HEK293T (cell line): ENCODE measurements at places on chromosomes 2 and 18.

DNA sequence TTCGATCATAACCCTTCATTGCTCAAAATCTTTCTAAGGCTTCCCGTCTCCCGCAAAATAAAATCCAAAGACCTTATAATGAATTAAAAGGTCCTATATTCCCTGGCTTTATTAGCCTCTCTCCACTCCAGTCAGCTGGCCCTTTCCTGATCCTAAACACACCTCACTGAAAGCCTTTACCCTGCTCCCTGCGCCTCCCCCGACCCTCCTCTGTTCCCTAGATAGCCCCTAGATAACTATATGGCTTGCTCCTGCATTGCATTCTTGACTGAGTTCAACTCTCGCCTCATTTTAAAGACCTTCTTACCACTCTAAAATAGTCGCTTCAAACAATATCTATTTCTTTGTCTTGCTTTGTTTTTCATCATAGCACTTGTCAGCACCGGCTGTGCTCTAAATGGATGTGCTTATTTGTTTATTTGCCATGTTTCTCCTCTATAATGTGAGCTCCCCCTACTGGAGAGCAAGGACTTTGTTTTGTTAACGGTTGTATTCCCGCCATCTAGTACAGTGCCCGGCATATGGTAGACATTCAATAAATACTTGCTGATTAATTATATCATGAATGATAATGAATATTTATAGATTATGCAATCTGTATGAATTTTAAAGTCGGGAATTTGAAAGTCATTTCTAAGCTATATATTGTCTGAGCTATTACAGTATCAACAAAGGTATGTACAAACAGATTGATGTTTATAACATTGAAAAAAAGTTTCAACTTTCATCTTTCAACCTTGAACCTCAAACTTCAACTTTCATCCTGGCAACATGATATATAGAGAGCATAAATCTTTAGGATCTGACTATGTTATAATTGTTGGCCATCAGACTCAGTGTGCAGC is 32.4 kb upstream of the VIT start:
- DNase-seq = peak; percentile 58

GRCh38 chr2:71824436-71824835 is 323.2 kb downstream of the CYP26B1 start:
- no peak for DNase-seq

- DNase-seq = no peak
These were observed 228.4 kb downstream of the MGAT5 start for GRCh38 chr2:134482131-134482723.

GRCh38 chr2:134453476-134453875 is 199.6 kb downstream of the MGAT5 start:
- DNase-seq = no peak

- no peak for DNase-seq
These were observed 42.1 kb downstream of the DDX18 start for GRCh38 chr2:117856415-117857210.

GRCh38 chr18:48989304-48990303 is 38.8 kb upstream of the SMAD7 start:
- no peak for DNase-seq

DNA sequence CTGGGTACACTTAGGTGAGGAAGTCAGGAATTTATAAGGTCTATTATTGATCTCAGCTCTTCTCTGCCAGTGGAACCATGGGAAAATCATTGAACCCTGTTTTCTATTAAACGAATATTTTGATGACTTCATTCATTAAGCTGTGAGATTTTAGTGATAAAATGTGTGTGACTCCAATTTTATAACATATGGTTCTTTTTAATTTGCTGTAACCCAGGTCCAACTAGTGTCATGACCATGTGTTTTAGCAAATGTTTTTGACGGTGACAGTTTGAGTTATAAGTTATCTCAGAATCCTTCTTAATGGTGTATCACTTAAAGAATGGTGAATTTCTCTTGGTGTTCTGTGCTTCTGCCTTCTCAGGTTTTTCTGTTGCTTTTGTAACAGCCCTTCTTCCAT is 213.1 kb downstream of the MCFD2 start:
- no peak for DNase-seq

GRCh38 chr2:237600205-237600846 is 9.8 kb upstream of the RAB17 start:
- no peak for DNase-seq

- no peak for DNase-seq
These were observed 27.2 kb downstream of the CD28 start for GRCh38 chr2:203733684-203734083.

- DNase-seq = no peak
These were observed 35.8 kb upstream of the SPATS2L start for GRCh38 chr2:200270732-200271131.

DNA sequence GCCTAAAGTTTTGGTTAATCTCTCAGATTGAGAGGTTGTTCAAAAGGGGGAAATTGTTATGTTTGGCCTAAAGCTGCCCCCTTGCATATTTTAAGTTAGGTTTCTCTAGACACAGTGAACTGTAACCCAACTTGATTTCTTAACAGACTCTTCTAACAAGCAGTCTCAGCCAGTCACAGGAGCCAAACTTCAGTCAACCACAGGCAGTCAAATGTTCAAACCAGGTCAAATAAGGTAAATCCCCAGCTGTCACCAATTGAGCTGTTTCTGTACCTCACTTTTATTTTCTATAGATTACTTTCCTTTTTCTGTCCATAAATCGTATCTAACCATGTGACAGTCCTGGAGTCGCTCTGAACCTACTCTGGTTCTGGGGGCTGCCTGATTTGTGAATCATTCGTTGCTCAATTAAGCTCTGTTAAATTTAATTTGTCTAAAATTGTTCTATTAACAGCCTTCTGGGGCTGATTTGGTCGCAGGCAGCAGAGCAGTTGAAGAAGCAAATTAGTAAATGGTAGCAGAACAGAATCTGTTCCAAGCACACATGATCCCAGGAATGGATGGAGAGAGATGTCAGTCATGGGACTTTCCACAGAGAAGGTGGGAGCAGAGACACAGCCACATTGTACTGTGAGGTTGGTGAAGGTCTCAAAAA is 16.4 kb upstream of the NFU1 start:
- no peak for DNase-seq

GRCh38 chr2:210224941-210225672 is at the start of gene ACADL:
TSS of gene ACADL (minus strand) at chr2:210225447. CDS start at chr2:210225263, 184 bp downstream.
- DNase-seq = peak; percentile 67

DNA sequence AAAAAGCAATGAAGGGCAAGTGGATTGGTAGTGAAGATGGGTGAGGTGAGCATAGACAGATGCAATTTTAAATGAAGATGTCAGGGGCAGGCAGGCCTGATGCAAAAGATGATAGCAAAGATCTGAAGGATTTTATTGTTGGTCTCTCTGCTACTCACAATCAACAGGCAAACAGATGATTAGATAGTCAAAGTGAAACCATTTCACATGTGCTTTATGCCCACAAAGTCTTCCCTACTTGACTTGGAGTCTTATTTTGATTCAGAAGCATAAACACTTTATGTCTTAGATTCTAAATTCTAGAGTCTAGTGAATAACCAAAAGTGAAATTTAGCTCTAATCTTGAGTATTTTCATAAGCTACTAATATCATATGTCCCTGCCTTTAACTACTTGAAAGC is 153.8 kb upstream of the HNRNPA3 start:
- no peak for DNase-seq

- no peak for DNase-seq
These were observed 220.0 kb downstream of the CMPK2 start for GRCh38 chr2:6645672-6646071.

- DNase-seq = no peak
These were observed 314.7 kb downstream of the DSC3 start for GRCh38 chr18:30727849-30728248.

DNA sequence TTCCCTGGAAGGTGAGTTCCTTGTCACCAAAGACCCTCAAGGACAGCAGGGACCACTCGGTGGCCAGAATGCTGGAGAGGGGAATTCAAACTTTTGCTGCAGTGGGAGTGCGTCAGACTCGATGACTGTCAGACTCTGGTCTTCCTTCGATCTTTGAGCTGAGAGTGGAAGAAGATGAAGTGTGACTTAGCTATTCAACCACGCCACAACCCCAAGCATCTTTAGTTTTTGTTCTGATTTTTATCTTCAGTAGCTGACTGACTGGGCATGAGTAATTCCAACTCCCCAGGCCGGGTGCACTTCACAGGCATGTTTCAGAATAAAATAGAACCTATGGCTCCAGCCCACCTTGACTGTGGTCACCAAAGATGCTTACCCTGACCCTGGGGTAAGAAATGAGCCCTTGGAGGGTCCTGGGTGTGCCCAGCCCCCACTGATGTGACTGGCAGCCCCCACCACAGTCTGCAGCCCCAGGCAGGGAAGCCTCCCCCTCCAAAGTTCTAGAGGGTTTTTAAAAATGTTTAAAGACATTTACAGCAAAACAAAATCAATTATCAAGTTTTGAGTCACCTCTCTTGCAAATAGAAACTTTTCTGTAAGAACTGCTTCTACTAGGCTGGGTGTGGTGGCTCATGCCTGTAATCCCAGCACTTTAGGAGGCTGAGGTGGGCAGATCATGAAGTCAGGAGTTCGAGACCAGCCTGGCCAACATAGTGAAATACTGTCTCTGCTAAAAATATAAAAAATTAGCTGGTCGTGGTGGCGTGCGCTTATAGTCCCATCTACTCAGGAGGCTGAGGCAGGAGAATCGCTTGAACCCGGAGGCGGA is 24.9 kb upstream of the YWHAQ start:
- DNase-seq = no peak

GRCh38 chr2:196413821-196414274 is 225.7 kb upstream of the CCDC150 start:
- no peak for DNase-seq

DNA sequence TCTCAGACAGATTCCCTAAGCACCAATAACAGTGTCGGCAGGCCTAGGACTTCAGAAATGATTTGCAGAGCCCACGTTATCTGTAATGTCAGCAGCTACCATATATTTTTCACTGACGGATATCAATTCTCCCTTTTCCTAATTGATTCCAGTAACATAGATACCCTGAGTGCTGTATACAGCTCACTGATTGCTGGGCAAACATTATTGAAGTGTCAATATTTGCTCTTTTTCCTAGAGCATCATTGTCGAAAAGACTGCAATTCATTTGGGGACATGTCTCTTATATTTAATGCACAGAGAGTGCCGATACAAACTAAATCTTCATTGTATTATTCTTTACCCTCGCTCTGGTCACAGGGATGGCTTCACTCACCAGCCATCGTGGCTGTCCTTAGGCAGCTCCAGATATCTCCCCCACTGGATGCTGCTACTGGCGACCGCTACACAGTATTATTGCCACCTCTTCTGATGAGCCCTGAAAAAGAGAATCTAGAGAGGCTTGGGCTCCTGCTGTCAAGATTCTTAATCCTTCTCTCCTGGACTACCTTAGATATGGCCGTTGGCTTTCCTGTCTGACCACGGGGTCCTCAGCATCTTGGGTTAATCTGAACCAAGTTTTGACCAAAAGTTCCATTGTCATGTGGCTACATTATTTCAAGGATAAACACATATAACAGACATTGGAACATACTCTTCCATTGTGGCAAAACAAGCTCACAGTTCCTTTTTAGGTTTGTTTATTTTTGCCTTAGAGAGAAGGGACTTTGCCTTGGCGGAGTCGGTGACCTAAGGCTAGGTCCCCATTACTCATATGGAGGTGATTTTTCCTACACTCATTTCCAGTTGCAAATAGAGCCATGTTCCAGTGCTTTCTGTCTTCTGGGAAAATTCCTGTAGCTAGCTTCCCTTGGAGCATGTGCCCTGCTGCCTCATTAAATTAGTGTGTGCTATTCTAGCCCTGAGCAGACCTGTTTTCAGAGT is 105.4 kb downstream of the CPO start:
- DNase-seq = no peak

DNA sequence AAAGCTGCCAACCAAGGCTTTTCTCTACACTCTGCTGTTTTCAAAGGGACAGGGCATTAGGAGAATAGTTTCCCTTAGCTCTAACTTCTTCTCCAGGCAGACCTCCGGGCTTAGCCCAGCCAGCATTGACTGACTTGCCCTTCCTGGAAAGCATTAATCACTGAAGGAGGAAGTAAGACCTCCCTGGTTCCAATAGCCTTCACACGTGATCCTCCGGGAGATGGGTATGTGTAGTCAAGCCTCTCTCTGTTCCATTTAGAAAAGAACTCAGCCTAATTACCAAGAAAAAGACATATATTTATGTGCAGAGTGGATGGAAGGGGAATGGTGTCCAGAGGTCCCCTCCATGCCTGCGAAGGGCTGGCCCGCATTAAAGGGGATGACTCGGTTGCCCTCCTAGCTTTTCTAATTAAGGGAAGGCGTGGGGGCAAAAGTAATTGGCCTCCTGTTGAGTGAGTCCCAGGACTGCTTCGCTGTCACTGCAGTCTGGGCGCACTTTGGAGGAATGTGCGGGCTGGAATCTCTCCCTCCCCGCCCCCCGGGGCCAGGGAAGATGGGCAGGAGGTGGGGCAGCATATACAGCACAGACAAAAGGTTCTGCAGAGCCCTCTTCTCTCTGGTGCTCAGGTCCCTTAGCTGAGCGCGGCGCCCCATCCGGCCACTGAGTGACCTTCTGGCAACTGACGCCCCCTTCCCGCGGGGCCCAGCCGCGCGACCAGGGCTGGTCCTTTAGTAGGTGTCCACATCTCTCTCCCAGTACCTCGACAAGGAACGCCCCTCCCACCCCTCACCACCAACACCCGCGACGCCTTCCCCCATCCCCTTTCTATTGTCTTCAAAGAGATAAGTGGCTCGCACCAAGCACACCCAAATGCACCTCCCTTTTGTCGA is 686.0 kb downstream of the NRXN1 start:
- no peak for DNase-seq

DNA sequence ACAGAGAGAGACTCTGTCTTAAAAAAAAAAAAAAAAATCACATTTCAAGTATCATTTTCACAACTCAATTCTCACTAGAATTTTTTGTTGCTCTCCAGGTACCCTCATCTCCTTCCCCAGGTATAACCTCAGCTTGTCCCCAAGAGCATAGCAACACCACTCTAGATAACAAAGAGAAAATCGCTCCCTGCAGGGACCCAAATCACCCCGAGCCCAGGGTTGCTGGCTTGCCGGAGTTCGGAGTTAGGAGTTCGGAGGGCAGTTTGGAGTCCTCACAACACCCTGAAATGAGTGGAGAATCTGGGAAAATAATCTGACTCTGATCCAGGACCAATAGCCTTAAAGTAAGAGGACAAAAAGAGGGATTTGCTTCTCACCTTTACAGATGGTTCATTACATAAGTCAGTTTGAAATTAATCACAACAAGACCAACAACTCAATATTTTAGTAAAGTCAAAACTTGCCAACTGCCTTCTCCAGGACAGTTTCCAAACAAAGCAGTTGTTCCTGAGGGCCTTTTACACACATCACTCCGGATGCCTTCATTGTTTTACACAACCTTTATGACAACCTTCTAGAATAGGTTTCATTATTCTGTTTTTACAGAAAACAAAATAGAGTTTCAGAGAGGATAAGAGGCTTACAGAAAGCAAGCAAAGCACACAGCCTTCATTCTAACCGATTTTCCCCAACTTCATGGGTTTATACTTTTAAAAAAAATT is 59.1 kb downstream of the C2orf76 start:
- DNase-seq = no peak

DNA sequence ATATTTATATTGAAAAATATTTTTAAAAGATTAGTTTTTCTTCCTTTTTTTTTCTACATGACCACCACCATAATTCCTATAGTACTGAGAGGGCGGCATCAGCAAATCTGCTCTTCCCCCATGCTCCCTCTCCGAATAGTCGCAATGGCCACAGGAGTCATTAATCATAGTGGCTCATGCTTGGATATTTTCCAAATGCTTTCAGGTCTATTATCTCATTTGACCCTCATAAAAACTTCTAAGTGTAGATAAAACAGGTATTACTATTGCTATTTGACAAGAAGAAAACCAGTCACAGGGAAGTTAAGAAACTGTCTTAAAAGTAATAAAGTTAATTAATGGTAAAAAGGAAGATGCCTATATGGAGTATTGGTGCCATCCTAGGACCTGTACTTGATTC is 440.7 kb downstream of the CMPK2 start:
- no peak for DNase-seq
